ENCODE measurements at places on chromosomes 7 and 10. TPM values are rescaled to one million over a fixed set of nuclear protein-coding genes. Genes with fewer than 3 reads are reported as not detected.

DNA sequence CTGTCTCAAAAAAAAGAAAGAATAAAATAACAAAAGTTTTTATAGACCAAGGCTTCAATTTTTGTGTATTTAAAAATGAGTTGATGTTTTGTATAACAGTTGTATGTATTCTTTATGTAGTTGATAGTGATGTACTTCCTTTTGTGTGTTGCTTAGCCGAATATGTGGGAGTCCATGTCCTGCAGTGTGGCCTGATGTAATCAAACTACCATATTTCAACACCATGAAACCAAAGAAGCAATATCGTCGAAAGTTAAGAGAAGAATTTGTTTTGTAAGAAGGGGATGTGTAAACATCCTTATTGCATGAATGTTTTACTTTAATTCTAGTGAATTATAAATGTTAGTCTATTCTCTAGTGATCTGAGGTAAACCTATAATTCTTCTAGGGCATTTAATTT, 56.6 kb downstream of the MPLKIP start:
- no peak for DNase-seq

DNA sequence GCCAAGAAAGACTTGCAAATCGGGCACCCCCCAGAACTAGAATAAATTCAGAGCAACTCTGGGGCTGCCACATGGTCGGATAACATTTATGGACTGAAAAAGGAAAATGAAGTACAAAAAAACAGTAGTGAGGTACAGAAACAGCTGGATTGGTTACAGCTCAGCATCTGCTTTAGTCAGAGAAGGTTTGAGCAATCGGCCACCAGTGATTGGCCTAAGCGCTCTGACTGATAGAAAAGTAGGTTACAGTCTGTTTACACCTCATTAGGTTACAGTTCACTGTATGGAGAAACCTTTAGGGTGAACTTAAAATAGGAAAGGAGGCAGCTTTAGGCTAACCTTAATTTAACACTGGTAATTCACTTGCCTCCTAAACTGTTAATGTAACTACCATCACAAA, 102.0 kb upstream of the DKK1 start:
- DNase-seq = no peak

Gene PYROXD2
- total RNA-seq = 6.1 TPM

DNA sequence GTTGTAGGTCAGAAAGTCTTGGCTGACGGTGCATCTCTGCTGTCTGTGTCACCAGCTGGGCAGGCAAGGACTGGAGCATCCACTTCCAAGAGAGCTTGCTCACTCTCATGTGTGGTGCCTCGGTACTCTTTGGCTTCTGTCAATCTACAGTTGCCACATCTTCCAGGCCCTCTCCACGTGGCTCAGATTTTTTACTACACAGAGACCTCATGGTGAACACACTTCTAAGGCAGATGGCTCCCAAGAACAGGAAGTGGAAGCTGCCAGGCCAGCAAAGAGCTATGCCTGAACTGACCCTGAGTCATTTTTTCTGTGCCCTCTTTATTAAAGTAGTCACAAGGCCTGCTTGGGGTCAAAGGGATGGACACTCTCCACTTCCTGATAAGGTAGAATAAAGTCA, 351.5 kb upstream of the AUTS2 start:
- peak; percentile 34 for DNase-seq

DNA sequence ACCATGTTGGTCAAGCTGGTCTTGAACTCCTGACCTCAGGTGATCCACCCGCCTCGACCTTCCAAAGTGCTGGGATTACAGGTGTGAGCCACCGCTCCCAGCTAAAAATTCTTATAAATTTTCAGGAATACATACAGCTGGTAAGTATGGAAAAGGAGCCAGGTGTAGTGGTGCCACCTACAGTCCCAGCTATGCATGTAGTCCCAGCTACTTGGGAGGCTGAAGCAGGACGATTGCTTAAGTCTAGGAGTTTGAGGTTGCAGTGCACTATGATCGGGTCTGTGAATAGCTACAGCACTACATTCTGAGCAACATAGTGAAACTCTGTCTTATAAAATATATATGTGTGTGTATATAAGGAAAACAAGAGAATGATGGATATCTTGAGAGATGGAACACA, 19.0 kb downstream of the LDB1 start:
- no peak for DNase-seq

DNA sequence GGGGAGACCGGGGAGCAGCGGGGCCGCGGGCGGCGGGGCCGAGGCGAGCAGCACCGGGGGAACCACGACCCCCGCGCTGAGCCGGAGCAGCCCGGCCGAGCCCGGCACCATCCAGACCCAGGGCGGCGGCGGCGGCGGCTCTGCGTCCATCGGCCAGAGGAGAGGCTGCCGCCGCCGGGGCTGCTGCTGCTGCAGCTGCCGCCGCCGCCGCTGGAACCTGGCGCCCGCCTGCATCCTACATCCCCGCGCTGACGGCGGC, 190 bp downstream of the TCERG1L start:
- DNase-seq = no peak

DNA sequence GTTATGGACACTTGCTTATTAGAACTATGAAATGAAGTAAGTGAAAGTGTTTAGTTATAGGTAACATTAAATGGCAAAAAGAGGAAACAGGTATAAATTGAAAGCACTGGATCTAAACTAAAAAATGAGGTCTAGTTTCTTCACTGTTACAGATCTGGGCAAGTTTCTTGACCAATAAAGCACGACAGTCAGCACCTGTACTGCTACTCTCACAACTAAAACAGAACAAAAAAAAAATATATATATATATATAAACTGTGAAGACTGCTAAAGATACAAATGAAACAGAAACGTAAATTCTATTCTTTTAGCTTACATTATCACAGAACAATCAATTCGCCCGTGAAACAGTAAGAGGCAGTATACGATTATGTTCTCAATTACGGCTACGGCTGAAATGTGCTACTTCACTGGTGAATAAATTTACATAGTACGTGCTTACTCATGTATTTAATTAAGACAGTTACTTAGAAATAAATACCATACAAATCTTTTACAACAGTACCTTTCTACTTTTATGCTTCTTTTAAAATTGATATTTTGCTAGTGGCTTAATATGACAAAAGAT, 4.2 kb downstream of the AHR start:
- DNase-seq = no peak

DNA sequence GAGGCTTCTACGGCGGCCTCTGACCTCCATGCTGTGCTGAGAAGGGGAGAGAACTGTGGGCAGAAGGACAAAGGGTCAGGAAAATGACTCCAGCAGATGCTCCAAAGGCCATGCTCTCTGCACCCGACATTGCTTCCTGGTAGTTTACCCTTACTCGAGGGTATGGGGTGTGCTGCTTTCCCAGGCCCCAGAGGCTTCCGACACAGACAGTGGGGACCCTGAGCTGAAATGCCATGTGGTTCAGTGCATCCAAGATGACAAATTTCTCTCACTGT, 130.9 kb downstream of the PTPN20 start:
- peak; percentile 7 for DNase-seq

DNA sequence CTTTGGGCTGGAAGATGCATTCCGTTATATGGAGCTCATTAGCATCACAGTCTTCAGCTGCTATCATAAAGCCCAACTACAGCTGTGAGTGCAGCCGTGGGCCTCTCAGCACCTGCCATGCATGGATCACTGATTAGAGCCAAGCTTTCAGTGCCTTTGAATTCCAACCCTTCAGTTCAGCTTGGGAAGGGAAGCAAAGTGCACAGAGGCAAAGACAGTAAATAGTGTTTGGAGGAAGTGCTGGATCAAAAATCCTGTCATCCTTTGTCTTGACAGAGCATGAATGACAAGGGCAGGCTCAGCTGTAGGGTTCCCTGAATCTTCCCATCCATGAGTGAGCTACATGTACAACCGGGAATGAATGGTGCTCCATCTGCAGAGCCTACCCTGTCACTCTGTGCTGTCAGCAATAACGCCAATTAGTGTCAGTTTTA, 153.7 kb downstream of the DNAJB9 start:
- no peak for DNase-seq

GRCh38 chr10:78359640-78360091, 326.0 kb downstream of the RPS24 start:
- DNase-seq = no peak

DNA sequence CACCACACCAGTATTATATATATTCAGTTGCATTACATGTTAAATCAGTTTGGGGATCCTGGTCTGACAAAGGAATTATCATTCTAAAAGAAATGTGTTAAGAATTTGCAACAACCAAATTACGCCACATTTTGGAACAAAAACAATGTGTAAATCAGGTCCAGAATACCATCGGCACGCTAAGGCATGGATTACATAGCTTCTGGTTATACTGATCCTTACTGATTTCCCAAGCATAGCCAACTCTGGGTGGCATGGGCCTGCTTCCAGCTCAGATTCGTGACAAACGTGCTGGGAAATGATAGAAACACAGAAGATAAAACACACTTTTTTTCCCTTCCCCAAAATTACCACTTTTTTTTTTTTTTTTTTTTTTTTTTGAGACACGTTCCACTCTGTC, 660.0 kb downstream of the SORCS1 start:
- DNase-seq = no peak

Measured in left cardiac atrium (tissue), 4 donors.